ENCODE measurements at places on chromosomes 16 and 17.

DNA sequence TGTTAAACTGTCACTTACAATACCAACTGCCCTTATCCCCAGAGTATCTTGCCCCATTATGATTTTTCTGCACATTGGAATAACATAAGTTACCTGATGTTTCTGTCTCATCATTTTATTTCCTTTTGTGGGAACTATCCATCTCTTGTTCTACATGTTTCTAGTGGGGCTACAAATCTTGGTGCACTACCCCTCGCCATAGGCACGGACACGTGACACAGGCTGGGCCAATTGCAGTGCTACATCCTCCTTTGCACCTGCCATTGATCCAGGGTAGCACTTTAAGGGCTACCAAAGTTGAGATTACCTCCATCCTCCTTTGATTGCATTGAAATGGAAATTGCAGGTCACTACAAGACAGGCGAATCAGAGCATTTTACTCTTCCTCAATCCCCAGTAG is 14.2 kb upstream of the SYT17 start:
- no peak overlapping the region for H3K4me3 ChIP-seq
- no peaks in the 10 kb centered on the region for H3K36me3 ChIP-seq
- DNase-seq = no peak
- H3K27ac ChIP-seq = no peak overlapping the region
- H3K4me1 ChIP-seq = no peaks in the 10 kb centered on the region

GRCh38 chr16:88747588-88748301 is 37.3 kb downstream of the PIEZO1 start:
- no peak overlapping the region for H3K4me3 ChIP-seq
- no peaks in the 10 kb centered on the region for H3K4me1 ChIP-seq
- DNase-seq = no peak
- H3K36me3 ChIP-seq = no peaks in the 10 kb centered on the region
- no peaks in the 10 kb centered on the region for H3K27me3 ChIP-seq
- H3K27ac ChIP-seq = no peak overlapping the region

- H3K4me3 ChIP-seq = no peak overlapping the region
- no peak overlapping the region for H3K27ac ChIP-seq
- 0 out of 2 replicates have a peak, but pooled peaks cover 11% of the 10 kb centered on the region for H3K27me3 ChIP-seq
- DNase-seq = peak; percentile 75
These were observed 226.5 kb downstream of the PMP22 start for GRCh38 chr17:15038656-15039055.

DNA sequence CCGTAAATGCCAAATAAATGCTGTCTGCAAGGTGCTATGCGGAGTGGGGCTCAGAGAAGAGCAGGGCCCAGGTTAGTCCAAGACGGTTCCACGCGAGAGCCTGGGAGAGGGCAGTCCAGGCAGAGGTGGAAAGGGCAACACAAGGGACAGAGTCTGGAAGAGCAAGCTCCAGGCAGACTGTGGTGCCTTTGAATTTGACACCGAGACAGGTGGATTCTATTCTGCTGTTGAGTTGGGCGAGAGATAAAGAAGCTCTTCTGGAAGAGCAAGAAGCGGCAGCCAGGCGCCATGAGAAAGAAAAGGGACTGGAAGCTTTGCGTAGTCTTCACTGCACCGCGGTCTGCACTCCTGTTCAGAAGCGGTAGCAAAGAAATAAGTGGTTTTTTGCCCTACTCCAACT is 55.6 kb downstream of the CYTH1 start:
- no peak overlapping the region for H3K4me3 ChIP-seq
- no peaks in the 10 kb centered on the region for H3K27me3 ChIP-seq
- H3K4me1 ChIP-seq = peaks cover 18% of the 10 kb centered on the region
- no peak overlapping the region for H3K27ac ChIP-seq
- no peaks in the 10 kb centered on the region for H3K36me3 ChIP-seq

DNA sequence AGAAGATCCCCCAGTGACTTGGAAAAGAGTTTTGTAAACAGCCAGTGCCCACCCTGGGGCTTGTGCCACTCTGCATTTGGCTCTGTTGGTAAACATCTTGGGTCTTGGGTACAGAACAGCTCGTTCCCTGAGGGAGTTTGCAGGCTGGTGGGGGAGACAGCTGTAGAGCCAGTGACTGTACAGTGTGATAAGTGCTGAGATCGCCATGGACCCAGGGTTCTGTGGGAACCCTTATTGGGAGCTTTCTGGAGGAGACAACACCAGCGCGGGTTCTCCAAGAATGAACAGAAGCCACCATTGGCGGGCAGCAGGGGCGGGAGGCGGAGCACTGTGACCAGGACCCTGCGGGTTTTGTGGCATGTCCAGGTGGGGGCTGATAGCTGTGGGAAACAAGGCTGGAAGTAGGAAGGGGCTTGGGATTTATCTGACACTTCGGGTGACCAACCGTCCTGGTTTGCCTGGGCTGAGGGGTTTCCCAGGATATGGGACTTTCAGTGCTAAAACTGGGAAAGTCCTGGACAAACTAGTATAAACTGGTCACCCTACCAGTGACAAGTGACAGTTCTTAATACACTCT is 2.9 kb downstream of the CLEC16A start:
- H3K4me1 ChIP-seq = peaks cover 39% of the 10 kb centered on the region
- H3K27ac ChIP-seq = no peak overlapping the region
- DNase-seq = no peak
- no peak overlapping the region for H3K4me3 ChIP-seq
- H3K36me3 ChIP-seq = no peaks in the 10 kb centered on the region

GRCh38 chr16:3295783-3296182 is 9.4 kb downstream of the TIGD7 start:
- H3K4me1 ChIP-seq = peaks cover 3% of the 10 kb centered on the region
- peaks cover 33% of the 10 kb centered on the region for H3K36me3 ChIP-seq
- no peaks in the 10 kb centered on the region for H3K27me3 ChIP-seq
- no peak overlapping the region for H3K27ac ChIP-seq
- DNase-seq = no peak

DNA sequence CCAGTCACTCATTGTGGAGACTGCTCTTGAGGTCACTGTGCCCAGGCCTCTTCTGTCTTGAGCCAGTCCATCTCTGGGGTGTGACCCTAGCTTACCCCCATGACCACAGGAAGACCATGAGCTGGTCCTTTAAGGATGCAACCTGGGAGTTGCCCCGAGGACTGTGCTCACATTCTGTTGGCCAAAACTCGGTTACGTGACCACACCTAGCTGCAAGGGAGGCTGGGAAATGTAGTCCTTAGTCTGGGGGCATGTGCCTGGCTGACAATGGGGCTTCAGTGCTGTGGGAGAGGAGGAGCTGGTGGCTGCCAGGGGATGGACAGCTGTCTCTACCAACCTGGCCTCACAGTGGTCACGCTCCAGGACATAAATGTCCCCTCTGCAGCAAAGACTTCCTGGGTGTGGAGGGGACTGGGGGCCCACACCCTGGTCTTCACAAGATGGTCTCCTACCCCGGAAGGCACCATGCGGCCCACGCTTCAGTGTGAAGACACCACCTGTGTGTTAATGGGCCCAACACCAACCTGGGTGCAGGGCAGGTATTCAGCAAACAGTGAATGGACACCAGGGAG is 55.4 kb downstream of the JPH3 start:
- no peaks in the 10 kb centered on the region for H3K36me3 ChIP-seq
- no peak overlapping the region for H3K27ac ChIP-seq
- no peak overlapping the region for H3K4me3 ChIP-seq
- DNase-seq = peak; percentile 29
- H3K4me1 ChIP-seq = no peaks in the 10 kb centered on the region
- peaks cover 31% of the 10 kb centered on the region for H3K27me3 ChIP-seq

DNA sequence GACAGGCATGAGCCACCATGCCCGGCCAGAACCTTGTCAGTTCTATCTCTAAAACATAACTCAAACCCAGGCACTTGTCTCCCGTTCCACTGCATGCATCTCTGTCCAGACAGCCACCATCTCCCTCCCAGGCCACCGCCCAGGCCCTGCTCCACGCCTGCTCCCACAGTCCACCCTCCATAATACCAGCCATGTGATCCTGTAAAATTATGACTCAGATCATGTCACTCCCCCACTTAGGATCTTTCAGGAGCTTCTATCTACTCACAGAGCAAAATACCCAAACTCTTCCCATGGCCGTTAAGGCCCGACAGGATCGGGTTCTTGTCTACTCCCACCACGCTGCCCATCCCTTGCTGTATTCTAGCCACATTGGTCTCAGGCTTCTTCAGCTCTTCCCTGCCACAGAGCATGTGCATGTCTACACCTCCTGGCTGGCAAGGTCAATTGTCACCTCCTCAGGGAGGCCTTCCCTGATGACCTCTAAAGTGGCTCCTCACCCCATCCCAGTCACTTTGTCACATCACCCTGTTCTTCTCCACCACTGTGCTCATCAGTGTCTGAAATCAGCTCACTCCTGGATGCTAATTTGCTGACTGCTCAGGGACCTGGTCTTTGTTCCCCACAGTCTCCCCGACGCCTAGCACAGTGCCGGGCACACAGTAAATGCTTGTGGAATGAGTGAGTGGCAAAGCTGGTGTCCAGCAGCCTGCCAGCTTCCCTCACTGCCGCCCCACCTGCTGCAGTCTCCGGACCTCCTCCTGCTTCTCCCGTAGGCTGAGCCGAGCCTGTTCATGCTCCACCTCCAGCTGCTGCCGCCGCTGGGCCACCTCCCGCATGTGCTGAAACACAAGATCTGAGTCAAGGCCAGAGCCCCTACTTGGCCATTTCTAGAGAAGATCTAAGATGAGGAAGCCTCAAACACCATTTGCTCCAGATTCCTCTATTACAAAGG is 6.7 kb downstream of the TSPOAP1 start:
- H3K4me3 ChIP-seq = no peak overlapping the region
- DNase-seq = no peak
- H3K27me3 ChIP-seq = no peaks in the 10 kb centered on the region
- H3K4me1 ChIP-seq = no peaks in the 10 kb centered on the region
- no peak overlapping the region for H3K27ac ChIP-seq

DNA sequence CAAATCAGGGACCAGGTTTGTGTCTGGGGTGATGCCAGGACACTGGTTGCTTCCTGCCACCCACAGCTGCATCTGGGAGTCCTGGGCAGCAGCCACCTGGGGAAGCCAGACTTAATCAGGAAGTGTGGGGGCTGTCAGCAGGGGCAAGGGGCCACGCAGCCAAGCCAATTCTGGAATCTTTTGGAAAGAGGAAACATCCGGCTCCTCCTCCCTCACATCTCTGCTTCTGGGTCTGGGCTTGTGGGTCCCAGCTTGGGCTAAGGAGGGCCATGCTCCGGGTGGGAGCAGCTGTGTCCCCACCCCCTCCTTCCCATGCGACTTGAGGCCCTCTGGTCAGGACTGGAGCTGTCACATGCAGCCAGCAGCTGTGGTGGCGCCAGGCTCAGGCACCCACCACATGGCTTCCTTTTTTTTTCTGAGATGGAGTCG is 37.0 kb upstream of the CCDC182 start:
- no peaks in the 10 kb centered on the region for H3K4me1 ChIP-seq
- DNase-seq = no peak
- H3K27me3 ChIP-seq = peaks cover 24% of the 10 kb centered on the region
- no peak overlapping the region for H3K27ac ChIP-seq
- H3K36me3 ChIP-seq = no peaks in the 10 kb centered on the region

DNA sequence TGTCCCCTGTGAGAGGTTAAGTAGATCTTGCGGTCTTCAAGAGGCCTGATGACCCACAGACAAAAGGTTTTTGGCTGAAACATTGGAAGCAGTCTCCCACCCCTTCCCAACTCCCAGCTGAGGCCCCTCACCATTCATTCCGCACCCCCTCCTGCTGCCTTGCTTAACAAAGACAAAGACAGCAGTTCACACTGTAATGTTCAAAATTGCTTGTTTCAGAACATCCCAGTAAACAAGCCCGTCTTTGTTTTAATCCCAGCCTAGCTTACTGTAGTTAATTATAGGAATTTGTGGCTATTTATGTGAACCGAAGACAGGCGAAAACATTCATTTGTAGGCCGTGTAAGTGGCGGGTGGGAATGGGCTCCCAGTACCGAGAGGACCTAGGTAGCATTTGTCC is 55.7 kb downstream of the IRX5 start:
- no peak overlapping the region for H3K27ac ChIP-seq
- H3K27me3 ChIP-seq = no peaks in the 10 kb centered on the region
- no peak overlapping the region for H3K4me3 ChIP-seq

GRCh38 chr17:71109697-71110096 is 940.4 kb downstream of the KCNJ2 start:
- no peak overlapping the region for H3K27ac ChIP-seq
- no peak overlapping the region for H3K4me3 ChIP-seq
- H3K27me3 ChIP-seq = no peaks in the 10 kb centered on the region
- no peaks in the 10 kb centered on the region for H3K4me1 ChIP-seq
- no peak for DNase-seq
- H3K36me3 ChIP-seq = no peaks in the 10 kb centered on the region

- no peak overlapping the region for H3K27ac ChIP-seq
- no peaks in the 10 kb centered on the region for H3K27me3 ChIP-seq
- no peak for DNase-seq
These were observed 69.6 kb downstream of the RAI1 start for GRCh38 chr17:17750881-17751280.

- no peak overlapping the region for H3K27ac ChIP-seq
- H3K36me3 ChIP-seq = no peaks in the 10 kb centered on the region
- peak; percentile 9 for DNase-seq
- H3K4me1 ChIP-seq = no peaks in the 10 kb centered on the region
- H3K27me3 ChIP-seq = no peaks in the 10 kb centered on the region
- H3K4me3 ChIP-seq = no peak overlapping the region
These were observed 110.8 kb downstream of the CDYL2 start for GRCh38 chr16:80693553-80693952.

- H3K4me3 ChIP-seq = no peak overlapping the region
- H3K4me1 ChIP-seq = no peaks in the 10 kb centered on the region
- H3K27ac ChIP-seq = no peak overlapping the region
These were observed 228.7 kb downstream of the SOX9 start for GRCh38 chr17:72349491-72349995.

- H3K36me3 ChIP-seq = no peaks in the 10 kb centered on the region
- DNase-seq = peak; percentile 93
- no peaks in the 10 kb centered on the region for H3K27me3 ChIP-seq
These were observed 7.2 kb upstream of the KRT36 start for GRCh38 chr17:41496803-41497484.

GRCh38 chr17:19719355-19720209 is 3.2 kb upstream of the SLC47A2 start:
- H3K4me3 ChIP-seq = no peak overlapping the region
- DNase-seq = peak; percentile 25
- H3K36me3 ChIP-seq = no peaks in the 10 kb centered on the region

- H3K4me1 ChIP-seq = peaks cover 40% of the 10 kb centered on the region
- no peak overlapping the region for H3K27ac ChIP-seq
- H3K36me3 ChIP-seq = no peaks in the 10 kb centered on the region
- no peak for DNase-seq
These were observed 24.6 kb upstream of the SMURF2 start for GRCh38 chr17:64686705-64687104.

DNA sequence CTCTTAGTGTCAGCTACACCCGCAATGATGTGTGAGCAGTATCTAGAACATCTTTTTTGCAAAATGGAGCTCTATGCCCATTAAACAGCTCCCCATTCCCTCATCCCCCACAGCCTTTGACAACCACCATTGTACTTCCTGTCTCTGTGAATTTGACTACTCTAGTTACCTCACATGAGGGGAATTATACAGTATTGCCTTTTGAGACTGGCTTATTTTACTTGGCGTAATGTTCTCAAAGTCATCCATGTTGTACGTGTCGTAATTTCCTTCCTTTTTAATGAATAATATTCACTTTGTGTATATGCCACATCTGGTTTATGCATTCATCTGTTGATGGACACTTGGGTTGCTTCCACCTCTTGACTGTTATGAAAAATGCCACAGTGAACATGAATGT is 23.2 kb upstream of the CCL22 start:
- H3K4me1 ChIP-seq = 0 out of 2 replicates have a peak, but pooled peaks cover 6% of the 10 kb centered on the region
- H3K36me3 ChIP-seq = no peaks in the 10 kb centered on the region
- H3K27ac ChIP-seq = no peak overlapping the region
- no peak for DNase-seq
- peaks cover 65% of the 10 kb centered on the region for H3K27me3 ChIP-seq
- H3K4me3 ChIP-seq = no peak overlapping the region

GRCh38 chr17:42751628-42752027 is 6.8 kb upstream of the EZH1 start:
- H3K4me3 ChIP-seq = no peak overlapping the region
- no peaks in the 10 kb centered on the region for H3K36me3 ChIP-seq
- no peaks in the 10 kb centered on the region for H3K4me1 ChIP-seq
- DNase-seq = no peak
- no peaks in the 10 kb centered on the region for H3K27me3 ChIP-seq
- no peak overlapping the region for H3K27ac ChIP-seq

Measured in GM23248 (cell line).